Left ventricle myocardium inferior (tissue), 1 donor: ENCODE measurements at places on chromosomes 11 and 22.
A peak's percentile ranks its signal among the peaks of the same experiment; 100 is the strongest.

GRCh38 chr11:11533057-11533456 lies 88.7 kb downstream of the GALNT18 start:
- H3K4me3 ChIP-seq, result no peak overlapping the region
- H3K36me3 ChIP-seq, result no peaks in the 10 kb centered on the region
- peak overlapping the region; percentile 52 for H3K27ac ChIP-seq
- no peaks in the 10 kb centered on the region for H3K27me3 ChIP-seq

DNA sequence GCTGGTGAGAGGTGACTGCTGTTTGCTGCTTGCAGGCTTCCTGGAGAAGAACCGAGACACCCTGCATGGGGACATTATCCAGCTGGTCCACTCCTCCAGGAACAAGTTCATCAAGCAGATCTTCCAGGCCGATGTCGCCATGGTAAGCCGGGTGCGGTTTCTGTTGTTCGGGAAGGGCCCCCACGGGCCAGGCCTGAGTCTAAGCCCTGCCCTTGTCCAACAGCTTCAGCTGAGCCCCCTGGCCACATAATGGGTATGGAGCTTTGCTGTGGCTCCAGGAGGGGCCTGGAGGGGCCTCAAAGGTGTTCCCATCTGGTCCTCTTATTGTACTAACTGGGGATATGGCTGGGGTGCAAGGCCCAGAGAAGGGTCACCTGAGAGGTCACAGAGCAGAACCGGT lies 38.0 kb downstream of the MYO7A start:
- H3K27me3 ChIP-seq, result no peaks in the 10 kb centered on the region
- no peak overlapping the region for H3K4me3 ChIP-seq
- no peak overlapping the region for H3K27ac ChIP-seq
- no peaks in the 10 kb centered on the region for H3K4me1 ChIP-seq

DNA sequence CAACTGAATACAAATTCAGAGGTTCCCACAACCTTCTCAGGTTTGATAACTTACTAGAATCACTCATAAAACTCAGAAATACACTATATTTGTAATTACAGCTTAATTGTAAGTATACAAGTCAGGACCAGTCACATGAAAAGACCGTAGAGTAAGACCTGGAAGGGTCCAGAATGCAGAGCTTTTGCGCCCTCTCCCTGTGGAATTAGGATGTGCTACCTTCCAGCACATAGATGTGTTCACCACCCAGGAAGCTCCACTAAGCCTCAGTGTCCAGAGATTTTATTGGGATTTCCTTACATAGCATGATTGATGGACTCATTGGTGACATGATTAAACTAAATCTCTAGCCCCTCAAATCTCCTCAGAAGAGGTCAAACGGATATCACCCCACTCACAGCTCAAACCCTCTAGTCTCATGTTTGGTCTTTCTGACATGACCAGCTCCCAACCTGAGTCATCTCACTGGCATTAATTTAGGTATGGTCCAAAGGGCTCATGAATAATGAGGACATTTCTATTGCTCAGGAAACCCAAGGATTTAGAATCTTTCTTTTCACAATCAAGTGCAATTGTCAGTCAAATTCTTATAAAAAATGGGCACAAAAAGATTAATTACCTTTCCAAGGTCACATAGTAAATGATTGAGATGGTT lies 77.2 kb upstream of the UBASH3B start:
- H3K27ac ChIP-seq, result no peak overlapping the region
- H3K4me1 ChIP-seq, result peaks cover 4% of the 10 kb centered on the region
- DNase-seq, result no peak
- H3K27me3 ChIP-seq, result no peaks in the 10 kb centered on the region
- no peaks in the 10 kb centered on the region for H3K36me3 ChIP-seq

DNA sequence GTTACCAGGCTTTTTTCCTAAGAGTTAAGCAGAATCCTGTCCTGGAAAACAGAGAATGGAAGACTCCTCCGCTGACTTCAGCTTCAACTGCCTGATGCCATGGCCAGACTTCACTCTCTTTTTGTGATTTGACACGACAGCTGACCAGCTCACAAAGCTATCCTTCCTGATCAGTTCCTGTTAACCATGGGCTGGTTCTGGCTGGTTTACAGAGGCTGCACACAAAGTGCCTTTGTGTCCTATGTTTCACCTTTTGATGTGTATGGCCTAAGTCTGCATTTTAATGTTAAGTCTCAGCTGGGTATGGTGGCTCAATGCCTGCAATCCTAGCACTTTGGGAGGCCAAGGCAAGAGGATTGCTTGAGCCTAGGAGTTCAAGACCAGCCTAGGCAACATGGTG lies 11.1 kb downstream of the FOLR3 start:
- H3K4me3 ChIP-seq, result no peak overlapping the region
- H3K4me1 ChIP-seq, result no peaks in the 10 kb centered on the region
- H3K27me3 ChIP-seq, result peaks cover 6% of the 10 kb centered on the region
- no peak for DNase-seq
- no peak overlapping the region for H3K27ac ChIP-seq

DNA sequence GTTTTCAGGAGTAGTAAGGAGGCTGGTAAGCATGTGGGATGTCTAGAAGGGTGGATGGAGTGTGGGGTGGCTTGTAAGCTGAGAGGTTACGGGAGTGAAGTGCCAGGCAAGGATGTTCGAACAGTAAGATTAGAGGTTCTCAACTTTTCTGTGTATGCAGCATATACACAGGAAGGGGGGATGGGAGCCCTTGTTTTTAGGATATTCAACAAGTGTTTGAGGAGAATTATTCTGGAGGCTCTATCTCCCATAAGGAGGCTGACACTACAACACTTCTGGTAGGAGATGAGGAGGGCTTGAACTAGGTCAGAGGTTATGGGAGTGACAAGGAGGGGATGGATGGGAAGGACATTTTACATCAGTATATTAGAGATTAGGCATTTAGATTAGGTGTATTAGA lies 109.5 kb downstream of the TEAD1 start:
- no peak for DNase-seq
- no peak overlapping the region for H3K27ac ChIP-seq
- no peaks in the 10 kb centered on the region for H3K27me3 ChIP-seq
- H3K36me3 ChIP-seq, result no peaks in the 10 kb centered on the region
- H3K4me3 ChIP-seq, result no peak overlapping the region

GRCh38 chr22:44583854-44584253 lies 85.8 kb upstream of the RTL6 start:
- peak; percentile 7 for DNase-seq
- peaks cover 45% of the 10 kb centered on the region for H3K27me3 ChIP-seq
- H3K27ac ChIP-seq, result no peak overlapping the region

GRCh38 chr11:102705626-102706025 lies at the start of gene MMP27:
TSS of gene MMP27 (minus strand) at chr11:102705769. CDS start at chr11:102705714, 55 bp downstream.
- H3K4me3 ChIP-seq, result no peak within 1 kb of the TSS
- no peaks in the 10 kb centered on the region for H3K4me1 ChIP-seq

DNA sequence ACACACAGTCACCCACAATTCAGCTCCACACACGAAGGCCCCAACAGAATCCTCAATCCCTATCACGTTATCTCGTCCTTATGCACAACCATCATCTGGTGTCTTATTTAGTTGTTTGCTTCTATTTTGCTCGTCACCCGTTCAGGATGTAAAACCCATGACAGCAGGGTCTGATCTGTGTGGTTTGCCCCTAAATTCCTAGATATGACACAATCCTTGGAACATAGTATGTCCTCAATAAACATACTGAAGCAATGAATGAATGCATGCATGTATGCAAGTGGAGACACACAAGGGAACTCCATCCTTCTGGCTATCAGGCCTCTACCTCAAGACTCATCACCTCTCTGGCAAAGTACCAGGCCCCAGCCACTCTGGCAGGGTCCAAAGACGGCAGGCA lies 20.2 kb downstream of the STARD10 start:
- H3K4me3 ChIP-seq, result no peak overlapping the region
- peak overlapping the region; percentile 63 for H3K27ac ChIP-seq
- H3K27me3 ChIP-seq, result no peaks in the 10 kb centered on the region
- DNase-seq, result no peak

DNA sequence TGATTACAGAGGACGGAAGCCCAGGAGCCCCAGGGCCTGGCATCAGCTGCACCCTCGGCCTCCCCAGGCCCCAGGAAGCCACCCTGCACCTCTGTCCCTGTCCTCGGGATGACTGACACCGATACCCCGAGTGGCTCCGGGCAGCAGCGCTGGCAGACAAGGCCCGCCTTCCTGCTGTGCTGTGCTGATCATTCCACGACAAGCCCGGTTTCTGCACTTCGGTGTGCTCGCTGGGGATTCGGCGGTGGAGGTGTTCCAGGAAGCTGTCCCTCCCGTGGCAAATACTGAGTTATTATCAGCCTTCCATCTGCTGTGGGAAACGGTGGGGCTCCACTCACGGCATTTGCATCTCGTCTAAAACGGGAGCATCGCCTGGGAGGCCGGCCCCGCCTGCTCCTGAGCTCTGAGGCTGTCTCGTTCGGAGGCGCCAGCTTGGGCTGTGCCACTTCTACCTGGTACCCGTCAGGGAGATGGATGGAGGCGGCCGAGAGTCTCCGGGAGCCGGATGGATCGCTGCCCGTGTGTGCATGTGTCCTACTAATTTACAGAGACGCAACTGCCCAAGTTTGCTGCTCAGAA lies 506.1 kb downstream of the BRD1 start:
- H3K27me3 ChIP-seq, result peaks cover 96% of the 10 kb centered on the region
- H3K27ac ChIP-seq, result no peak overlapping the region
- H3K4me1 ChIP-seq, result no peaks in the 10 kb centered on the region
- DNase-seq, result no peak

GRCh38 chr22:49763138-49763537 lies 64.5 kb downstream of the BRD1 start:
- H3K27me3 ChIP-seq, result peaks cover 6% of the 10 kb centered on the region
- H3K4me3 ChIP-seq, result no peak overlapping the region
- H3K36me3 ChIP-seq, result no peaks in the 10 kb centered on the region
